ENCODE measurements at places on chromosomes 1 and 21. TPM values are rescaled to one million over a fixed set of nuclear protein-coding genes. Genes with fewer than 3 reads are reported as not detected.

DNA sequence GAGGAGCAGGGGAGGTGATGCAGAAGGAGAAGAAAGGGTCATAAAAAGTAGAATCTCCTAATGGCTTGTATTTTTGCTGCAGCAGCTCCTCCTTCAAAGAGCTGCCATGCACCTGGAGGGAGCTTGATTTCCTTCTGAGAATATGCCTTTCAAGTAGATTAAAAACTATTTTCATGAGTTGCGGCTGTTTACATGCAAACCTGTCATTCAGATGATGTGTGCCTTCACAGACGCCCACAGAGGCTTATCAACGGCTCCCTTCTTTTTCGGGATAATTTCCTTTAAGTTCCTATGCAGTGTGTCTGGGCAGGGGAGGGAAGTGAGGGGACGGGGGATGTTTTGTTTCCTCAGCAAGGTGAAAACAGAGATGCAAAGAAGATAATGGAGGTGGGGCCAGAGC lies 38.8 kb downstream of the TNR start:
- no peak for DNase-seq

DNA sequence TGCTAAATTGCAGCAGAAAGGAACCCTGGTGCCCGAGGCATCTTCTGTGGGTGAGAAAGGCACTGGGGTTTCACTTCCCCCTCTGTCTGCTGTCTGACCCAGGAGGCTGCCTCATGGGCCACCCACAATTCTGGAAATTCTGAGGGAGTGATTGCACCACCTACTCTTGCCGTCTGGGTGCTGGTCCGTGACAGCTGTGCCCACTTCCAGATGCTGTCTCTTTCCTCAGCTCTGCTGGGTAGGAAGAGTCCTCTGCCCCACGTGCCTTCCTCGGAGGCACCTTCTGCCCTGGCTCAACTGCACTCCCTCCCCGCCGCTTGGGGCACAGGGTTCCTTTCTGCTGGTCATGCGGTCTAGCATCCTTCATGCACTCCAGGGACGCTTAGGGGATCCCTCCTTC lies 96.3 kb downstream of the ARHGEF10L start:
- peak; percentile 82 for DNase-seq

DNA sequence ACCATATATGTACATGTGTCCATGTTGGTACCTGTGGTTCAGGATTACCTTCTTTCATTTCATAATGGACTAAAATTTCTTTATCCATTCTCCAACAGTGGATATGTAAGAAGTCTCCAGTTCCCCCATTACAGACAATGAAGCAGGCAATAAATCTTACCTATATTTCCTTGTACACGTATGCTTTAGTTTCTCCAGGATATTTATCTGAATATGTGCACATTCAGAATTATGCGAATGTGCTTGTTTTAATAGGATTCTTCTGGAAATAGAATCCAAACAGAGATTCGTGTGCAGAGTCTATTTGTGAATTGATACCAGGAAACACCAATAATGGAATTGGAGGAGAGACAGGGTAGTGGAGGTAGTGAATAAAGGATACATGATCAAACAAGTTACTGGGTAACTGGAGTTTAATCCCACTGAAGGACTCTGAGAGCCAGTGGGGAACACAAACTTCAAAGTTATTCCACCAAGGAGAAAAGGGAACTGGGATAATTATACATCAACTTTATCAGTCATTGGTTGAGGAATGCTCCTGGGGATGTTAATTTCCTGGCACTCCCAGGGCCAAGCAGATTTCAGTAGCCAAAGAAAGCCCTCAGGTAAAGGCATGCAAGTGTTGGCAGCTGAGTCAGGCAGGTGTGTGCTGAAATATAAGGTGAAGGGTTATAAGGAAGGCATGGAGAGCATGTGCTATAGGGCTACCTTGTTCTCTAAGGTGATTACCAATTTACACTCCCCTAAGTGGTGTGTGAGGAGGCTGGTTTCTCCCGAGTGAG lies 374.9 kb upstream of the PBX1 start:
- DNase-seq, result no peak

The MACF1 gene
- total RNA-seq, result 814 TPM

DNA sequence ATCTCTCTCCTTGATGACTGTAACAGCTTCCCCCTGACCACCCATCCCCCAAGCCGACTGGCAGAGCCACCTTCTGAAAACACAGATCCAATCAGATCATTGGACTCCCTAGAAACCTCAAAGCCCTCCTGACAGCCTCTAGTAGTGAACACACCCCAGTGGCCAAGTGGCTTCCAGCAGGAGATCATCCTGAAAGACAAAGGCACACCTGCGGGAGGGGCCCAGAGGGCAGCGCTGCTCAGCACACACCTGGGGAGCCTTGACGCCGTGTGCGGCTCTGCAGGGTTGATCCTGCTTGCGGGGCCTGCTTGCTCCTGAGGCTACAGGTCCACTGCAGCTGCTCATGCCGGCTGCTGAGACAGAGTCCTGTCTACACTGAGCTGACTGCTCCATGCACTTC lies 41.5 kb downstream of the SLC66A1 start:
- no peak for DNase-seq

DNA sequence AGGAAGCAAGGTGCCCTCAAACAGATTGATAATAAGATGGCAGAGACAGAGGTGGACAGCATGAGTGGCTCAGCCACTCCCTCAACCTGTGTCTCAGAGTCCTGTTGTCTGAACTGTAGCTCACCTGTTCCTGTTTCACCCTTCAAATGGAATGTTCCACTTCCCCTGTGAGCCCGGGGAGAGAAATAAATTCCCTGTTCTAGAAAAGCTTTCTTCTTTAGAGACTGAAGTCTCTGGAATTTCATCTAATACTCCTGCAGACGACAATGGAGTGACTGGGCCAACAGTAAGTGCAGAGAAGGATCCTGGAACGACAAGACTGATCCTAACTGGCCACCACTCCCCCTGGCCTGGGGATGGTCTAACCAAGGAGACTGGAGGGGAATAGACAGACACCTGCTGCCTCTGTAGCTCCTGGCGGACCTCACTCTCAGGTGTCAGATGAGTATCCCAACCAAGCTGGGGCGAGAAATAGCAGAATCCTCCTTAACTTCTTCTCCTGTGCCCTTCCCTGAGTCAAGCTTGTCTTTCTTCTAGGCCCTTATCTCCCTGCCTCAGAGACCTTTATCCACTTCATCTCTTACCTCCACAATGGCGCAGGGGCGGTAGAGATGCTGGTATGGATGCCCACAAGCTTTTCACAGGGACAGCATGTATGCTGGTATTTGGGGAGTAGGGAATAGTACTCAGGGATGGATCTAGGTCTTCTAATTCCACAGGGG lies 45.4 kb downstream of the PLEKHA6 start:
- no peak for DNase-seq

The AMY2B gene
- total RNA-seq, result 25.4 TPM

DNA sequence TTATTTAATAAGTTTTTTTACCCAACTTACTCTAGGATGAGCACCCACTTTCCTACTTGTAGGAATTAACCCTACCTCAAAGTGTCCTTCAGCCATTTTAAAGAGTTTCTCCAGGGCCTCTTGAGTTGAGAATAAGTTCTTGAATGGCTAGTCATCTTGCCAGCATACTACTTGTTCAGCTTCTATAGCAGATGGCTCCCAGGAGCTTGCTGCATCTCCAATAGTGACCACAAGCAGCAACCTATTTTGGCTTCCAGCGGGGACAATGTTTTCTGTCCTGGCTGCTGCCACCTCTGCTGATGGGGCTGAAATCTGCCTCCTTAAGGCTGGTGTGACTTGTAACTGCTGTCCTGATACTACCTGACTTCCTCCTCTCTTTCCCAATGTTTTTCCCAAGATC lies 20.8 kb upstream of the PIK3R3 start:
- DNase-seq, result no peak

GRCh38 chr1:226480461-226480860 lies 68.1 kb upstream of the STUM start:
- DNase-seq, result no peak

- DNase-seq, result no peak
These were observed 19.4 kb downstream of the ENO1 start for GRCh38 chr1:8858888-8859706.

The CRP gene
- total RNA-seq, result 0.26 TPM

The CFAP74 gene
- total RNA-seq, result 0.35 TPM

- no peak for DNase-seq
These were observed 683 bp upstream of the DMAP1 start for GRCh38 chr1:44212355-44213221.

- DNase-seq, result no peak
These were observed at the start of gene GRIK1 for GRCh38 chr21:29939924-29940275. Gene GRIK1 (minus strand): TSS chr21:29939996.

- DNase-seq, result no peak
These were observed 521.0 kb upstream of the B3GALT2 start for GRCh38 chr1:193707271-193708021.

DNA sequence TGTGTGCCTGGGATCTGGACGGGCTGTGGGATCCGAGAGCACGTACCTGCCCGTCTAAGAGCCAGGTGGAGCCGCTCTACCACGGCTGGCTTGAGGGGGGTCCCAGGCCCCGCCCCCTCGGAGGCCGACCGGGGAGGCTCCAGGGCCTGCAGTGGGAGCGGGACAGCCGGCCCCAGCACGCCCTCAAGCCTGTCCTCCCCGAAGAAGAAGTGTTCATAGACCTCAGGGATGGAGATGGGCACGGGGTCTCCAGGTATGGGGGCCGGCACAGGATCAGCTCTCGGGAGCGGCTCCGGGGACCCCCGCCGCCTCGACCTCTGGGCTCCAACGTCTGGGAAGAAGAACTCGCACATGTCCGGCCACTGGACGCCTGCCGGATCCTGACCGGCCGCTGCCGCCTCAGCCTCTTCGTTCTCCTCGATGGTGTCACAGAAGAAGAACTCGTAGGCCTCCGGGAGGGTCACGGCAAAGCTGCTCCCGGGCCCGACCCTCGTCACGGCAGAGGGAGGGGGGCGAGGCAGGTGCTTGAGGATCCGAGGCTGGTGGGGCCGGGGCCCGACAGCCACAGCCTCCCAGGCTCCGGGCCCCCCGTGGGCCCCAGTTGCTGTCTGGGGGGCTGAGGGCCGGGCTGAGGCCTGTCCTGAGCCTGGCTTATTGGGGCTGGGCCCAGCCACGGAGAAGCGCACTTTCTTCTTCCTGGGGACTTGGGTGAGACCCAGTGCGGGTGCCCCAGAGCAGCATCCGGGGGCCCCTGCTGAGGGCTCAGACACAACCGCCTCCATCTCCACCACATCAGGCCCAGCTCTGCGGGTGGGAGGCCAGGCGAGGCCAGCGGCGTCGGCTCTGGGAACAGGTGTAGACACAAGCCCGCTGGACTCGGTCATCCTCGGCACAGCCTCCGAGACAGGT lies 2.8 kb downstream of the PERM1 start:
- DNase-seq, result peak; percentile 60

DNA sequence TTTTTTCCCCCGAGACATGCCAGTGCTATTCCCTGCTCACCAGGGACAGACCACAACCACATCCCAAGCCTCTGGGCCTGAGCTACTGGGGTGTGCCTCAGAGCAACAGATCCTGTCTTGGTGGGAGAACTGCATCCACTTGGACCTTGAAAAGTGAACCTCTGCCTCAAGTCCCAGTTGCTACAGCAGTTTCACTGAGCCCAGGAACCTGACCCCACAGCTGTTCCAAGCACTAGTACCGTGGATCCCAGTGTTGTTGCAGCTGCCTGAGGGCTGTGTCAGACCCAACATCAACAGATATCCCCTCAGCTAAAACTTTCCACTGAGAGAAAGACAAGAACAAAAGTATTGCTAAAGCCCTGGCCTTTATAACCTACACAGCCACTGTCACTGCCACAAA lies 373.0 kb downstream of the PLPP3 start:
- DNase-seq, result no peak

DNA sequence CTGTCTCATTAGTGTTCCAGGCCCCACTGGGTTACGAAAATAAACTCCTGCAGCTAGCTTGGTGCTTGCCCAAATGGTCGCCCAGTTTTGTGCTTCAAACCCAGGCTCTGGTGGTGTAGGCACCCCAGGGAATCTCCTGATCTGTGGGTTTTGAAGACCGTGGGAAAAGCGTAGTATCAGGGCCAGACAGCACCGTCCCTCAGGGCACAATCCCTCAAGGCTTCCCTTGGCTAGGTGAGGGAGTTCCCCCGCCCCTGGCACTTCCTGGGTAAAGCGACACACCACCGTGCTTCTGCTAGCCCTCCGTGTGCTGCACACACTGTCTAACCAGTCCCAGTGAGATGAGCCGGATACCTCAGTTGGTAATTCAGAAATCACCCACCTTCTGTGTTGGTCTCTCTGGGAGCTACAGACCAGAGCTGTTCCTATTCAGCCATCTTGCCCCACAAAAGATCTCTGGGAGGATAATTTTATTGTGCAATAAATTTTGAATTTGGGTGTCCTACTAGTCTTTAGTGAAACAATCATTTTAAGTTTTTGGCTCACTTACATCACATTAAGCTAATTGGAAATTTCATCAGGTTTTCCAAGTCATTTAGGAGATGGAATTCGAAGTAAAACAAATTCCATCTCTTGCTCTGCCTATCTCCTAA lies 9.4 kb upstream of the SLC25A24 start:
- no peak for DNase-seq

GRCh38 chr1:206087091-206087490 lies 30.1 kb downstream of the AVPR1B start:
- no peak for DNase-seq

GRCh38 chr1:117029685-117030084 lies 28.1 kb downstream of the CD101 start:
- no peak for DNase-seq

The KRTAP19-5 gene
- not detected for total RNA-seq

The ST6GALNAC3 gene
- 5.6 TPM for total RNA-seq

The MEGF6 gene
- total RNA-seq, result 96.6 TPM

- peak; percentile 80 for DNase-seq
These were observed 659 bp downstream of the AGO1 start for GRCh38 chr1:35883635-35884101.

The ADAM30 gene
- not detected for total RNA-seq

- no peak for DNase-seq
These were observed 134.4 kb downstream of the LEPR start for GRCh38 chr1:65554829-65555228.

The MYOM3 gene
- total RNA-seq, result 0.69 TPM

- no peak for DNase-seq
These were observed 18.4 kb upstream of the C1QA start for GRCh38 chr1:22618056-22618455.

The SLC26A9 gene
- 21.7 TPM for total RNA-seq

DNA sequence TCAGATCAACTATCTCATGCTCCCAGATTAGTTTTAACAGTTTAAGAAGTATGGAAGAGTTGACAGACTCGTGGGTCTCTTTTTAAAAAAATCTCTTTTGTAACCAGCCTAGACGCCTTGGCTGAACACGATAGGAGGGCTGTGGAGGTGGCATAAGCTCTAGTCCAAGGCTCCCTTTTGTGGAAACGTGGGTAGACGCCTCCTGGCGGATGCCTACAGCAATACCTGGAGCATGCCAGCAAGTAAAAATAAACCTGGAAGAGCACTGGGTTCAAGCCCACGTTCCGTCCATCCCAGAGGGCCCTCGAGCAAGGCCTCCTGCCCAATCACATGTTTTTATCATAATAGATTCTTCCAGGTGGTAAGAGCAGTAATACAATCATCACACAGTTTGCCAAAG lies 87.9 kb downstream of the RGS7 start:
- no peak for DNase-seq

- no peak for DNase-seq
These were observed 321.9 kb downstream of the SETD4 start for GRCh38 chr21:35738347-35738961.

The ATP1A4 gene
- total RNA-seq, result 0.96 TPM

The TNFRSF1B gene
- 62.4 TPM for total RNA-seq
